GM18507 (cell line): ENCODE measurements at places on chromosomes 1 and 21.

DNA sequence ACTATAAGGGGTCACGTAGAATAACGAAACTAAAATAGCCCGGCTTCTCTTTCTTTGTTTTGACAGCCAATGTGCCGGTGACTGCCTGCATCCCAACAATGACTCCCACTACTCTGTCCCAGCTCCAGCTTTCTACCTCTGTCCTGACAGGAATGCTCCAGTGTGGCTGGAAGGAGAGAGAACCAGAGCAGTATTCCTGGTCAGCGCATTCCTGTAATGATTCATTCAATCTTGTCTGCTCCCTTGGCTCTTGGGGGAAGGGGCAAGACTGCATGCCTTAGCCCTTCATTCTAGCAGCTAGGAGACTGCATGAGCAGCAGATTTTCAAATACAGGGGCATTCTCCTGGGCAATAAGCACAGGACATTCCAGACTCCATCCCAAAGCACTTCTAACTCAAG lies 132.1 kb upstream of the PRMT6 start:
- no peak for DNase-seq

DNA sequence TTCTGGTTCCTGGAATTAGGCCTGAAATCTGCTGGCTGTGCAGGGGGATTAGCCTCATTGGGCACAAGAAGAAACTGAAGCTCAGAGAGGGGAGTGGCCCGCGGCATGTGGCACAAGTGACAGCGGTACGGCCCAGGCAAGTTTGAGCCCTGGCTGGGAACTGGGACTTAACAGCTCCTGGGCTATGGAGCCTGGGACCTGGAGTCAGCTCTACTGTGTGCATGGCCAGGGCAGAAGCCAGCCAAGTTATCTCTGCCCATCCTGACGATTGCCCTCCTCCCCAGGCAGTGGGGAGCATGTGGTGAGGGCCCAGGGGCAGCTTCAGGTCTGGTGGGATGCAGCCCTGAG lies 61.3 kb downstream of the ALPL start:
- no peak for DNase-seq

DNA sequence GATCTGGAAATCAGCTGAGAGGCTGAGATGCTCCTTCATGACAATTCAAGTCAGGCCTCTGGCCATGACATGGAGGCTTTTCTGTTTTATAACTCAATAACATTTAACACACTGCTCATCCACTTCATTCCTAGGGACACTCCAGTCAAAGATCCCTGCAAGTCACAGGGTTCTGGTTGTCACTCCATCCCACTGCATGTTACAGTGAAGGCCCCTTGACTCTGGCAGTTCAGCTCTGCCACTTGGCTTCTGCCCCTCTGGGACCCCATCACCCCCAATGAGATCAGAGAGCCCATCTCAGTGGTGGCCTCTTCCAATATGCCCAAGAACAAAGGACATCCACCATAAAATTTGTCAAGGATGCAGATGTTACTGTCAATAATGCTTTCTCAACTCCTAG lies 10.0 kb upstream of the FAM110D start:
- DNase-seq = no peak

- DNase-seq = no peak
These were observed 41.9 kb upstream of the IVNS1ABP start for GRCh38 chr1:185358957-185359356.

DNA sequence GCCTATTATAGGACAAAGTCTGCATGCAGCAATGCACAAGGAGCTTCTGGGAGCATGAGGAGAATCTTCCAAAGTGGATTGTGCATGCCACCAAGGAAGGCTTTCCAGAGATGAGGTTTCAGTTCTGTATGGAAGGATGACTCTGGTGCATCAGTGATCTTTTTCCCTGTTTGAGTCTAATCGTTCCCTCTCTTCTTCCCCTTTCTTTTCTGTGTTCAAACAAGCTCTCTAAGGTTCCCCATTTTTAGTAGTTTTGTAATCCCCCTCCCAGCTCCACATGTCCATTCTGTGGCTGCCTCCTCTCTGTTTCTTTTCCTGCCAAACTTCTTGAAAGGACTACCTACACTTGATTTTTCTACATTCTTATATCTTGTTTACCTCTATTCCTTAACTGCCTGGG lies 43.3 kb upstream of the USP25 start:
- no peak for DNase-seq

DNA sequence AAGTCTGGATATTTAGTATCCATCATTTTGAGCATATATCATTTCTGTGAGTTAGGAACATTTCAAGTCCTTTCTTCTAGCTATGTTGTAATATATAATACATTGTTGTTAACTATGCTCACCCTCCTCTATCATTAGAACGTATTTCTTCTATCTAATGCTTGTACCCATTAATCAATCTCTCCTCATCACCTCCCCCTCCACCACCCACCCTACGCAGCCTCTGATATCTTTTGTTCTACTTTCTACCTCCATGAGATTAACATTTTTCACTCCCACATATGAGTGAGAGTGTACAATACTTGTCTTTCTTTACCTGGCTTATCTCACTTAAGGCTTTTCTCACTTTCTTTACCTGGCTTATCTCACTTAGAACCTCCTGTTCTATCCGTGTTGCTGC lies 156.2 kb downstream of the FMN2 start:
- no peak for DNase-seq

- DNase-seq = no peak
These were observed 7.5 kb upstream of the PTPN7 start for GRCh38 chr1:202167708-202168415.

- no peak for DNase-seq
These were observed 6.2 kb downstream of the NR5A2 start for GRCh38 chr1:200033511-200034261.
